ENCODE measurements at places on chromosomes 3 and 15.

GRCh38 chr15:100999369-100999768, 80.2 kb downstream of the LRRK1 start:
- no peak for DNase-seq

GRCh38 chr3:13201851-13202250, 128.6 kb upstream of the IQSEC1 start:
- no peak for DNase-seq

DNA sequence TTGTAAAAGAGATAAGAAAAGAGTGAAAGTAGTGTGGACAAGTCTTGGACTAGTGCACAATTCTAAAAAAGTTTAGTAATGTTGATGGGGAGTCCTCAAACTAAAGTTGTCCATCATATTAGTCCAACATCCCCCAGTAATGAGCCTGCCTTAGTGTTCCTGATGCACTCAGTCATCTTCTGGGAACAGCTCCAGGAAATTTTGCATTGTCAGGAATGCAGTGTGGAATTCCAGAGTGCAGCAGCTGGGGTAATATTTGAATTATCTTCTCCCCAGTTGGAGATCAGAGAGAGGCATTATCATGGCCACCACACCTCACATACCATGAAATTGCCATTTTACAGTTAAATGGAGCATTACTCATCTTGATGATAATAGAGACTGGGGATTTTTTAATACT, 528.8 kb upstream of the NAALADL2 start:
- peak; percentile 12 for DNase-seq

GRCh38 chr3:143644370-143645089, 203.7 kb downstream of the SLC9A9 start:
- peak; percentile 48 for DNase-seq

DNA sequence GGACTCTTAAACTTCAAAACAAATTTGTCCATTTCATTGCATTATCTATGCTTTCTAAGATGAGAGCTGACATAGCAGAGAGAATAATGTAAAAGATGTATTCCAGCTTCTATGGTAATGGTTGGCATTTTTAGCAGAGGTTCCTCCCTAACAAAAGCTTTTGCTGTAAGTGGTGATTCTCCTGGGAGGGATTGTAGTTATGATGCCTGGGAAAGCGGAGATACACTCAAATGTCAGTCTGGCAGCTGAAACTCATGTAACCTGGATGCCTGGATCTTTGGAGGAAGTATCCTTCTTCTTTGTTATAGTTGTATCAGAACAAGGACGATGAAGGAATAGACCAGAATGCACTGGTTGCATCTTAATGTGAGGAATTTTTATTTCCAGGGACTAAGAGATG, 7.5 kb downstream of the CHL1 start:
- DNase-seq, result no peak

- DNase-seq, result no peak
Measured at GRCh38 chr15:42474827-42475226, 16.1 kb downstream of the ZNF106 start.

- no peak for DNase-seq
Measured at GRCh38 chr3:155093261-155093660, 13.1 kb downstream of the MME start.

DNA sequence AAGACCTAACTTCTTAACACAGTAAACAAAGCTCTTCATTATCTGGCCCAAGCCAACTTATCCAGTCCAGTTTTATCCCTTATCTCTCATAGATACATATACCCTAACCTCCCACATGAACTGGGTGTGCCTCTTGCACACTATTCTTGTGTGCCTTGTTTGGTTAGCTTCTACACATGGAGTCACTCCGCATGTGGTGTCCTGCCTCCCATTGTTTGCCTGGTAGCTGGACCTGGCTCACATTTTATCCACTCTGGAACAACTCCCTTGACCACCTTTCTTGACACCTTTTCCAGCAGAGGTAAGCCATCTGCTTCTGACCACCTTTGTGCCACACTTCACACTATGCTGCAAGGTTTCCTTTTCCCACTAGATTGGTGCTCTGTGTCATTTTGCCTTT, 15.2 kb downstream of the TIPARP start:
- DNase-seq, result no peak

- DNase-seq, result no peak
Measured at GRCh38 chr3:127691489-127691888, 18.7 kb downstream of the ABTB1 start.

DNA sequence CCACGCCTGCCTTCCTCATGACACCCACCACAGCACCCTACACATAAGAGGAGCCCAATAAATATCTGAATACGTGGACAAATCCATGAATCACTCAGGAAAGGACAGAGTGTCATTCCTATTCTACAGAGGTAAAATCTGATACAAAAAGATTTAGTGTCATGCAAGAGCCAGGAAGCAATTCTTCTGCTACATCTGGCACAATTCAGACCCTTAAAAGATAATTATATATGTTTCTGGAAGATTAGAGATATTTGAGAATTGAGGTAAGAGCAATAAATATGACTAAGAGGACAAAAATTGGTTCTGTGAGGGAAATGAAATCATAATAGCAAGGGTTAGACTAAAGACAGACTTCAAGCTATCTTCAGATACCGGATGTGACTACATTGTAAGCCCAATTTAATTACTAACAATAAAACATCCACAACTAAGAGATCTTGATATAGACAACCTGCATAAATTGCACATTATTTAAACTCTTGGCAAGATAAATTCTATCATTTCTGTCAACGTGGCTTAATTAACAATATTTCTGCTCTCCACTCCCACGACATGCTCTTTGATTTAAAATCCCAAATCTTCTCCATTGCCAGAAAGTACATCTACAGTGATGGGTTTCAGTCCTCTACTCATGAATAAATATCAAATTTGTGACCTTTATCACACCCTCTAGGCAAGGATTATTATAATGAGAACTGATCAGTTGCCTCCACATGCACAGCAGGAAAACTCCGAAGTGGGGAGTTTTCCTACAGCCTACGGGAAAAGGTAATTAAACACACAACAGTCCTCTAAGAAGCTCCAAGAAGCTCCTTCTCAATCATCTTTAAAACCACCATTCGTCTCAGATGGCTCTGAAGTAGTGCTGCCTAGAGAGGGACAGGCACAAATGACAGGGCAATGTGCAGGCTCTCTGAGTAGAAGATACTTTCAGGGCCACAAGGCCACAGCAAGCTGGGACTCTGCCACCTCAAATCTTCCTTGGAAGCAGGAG, 32.6 kb downstream of the MB21D2 start:
- peak; percentile 73 for DNase-seq

- no peak for DNase-seq
Measured at GRCh38 chr3:143820466-143821221, 27.6 kb downstream of the SLC9A9 start.

GRCh38 chr15:42285034-42285433, 11.8 kb upstream of the TMEM87A start:
- DNase-seq, result no peak

DNA sequence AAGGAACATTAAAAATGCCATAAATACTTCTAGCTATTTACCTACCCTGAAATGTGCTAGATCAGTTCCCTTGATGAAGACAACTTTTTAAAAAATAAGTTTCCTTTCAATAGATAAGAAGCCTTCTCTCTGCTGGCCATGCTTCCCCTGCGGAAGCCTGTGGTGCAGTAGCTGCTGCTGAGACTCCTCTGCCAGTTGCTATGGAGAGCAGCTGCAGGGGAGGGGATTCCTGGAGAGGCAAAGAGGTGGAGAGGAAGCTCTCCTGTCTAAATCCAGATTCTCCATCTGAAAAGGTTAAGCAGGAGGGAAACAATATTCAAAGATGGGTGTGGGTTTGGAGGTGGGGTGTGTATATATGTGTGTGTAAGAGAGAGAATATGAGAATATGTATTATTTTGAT, 69.8 kb upstream of the BFSP2 start:
- DNase-seq, result no peak

DNA sequence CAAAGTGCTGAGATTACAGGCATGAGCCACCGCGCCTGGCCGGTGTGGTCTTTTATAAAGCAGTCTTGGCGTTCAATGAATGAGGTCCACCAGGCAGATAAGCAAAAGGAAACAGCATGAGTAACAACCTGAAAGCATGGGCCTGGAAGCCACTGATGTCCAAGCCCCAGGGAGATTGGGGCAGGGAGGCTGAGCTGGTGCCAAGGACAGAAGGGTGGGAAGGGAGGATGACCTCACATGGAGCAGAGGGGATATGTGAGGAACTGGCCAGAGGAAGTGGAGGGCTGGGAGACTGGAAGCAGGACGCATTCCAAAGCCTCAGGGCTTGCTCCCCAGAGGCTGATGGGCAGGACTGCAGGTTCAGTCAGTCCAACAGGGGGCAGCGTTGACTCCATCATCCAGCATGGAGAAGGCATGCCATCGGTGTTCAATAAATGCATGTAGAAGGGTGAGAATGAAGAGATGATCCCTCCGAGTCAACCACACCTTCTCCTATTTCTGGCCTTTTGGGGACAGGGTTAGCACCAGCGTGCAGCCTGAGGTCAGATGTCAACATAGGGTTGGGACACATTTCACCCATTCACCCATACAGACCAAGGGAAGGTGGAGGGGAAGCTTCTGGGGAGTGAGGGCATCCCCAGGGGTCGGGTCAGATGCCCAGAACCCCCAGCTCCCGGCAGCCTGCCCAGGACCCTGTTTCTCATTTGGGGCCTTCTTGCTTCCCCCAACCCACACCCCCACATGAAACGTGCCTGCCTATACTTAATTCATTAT, 14.8 kb downstream of the MYL3 start:
- DNase-seq, result peak; percentile 25

- DNase-seq, result no peak
Measured at GRCh38 chr3:94349310-94349878, 286.5 kb downstream of the NSUN3 start.

DNA sequence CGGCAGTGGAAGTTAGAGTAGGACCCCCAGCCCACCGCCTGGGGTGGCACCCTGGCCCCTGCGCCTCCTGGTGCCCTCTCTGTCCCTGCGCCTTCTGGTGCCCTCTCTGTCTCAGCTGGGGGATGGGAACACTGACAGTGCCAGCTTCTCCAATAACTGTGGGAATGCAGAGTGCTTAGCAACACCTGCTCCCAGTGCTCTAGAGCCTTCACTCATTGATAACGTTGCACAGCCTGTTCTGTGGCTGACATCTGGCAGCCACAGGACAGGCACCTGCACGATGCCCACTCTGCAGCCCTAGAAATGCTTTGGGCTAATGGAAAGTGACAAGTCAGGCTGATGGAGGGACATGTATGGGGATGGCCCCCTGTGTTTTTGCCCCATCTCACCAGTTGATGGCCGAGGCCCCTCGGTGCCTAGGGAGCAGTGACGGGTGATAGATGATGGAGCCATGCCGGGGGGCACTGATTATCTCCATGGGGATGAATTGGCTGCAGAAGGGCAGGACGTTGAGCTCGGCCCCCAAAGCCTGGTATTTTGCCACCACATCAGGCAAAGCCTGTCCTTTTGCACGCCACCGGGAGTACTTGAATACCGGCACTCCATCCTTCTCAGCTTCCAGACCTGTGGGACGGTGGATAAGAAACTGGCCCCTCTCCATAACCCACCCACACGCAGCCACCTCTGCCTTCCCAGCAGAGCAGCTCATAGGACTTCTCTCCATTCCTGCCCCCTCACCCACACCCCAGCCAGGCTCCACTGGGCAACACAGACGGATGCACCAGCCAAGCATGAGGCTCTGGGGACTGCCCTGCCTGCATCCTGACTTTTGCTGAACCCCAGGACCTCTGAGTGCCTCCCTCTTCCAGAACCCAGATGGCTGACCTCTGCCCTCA, 22.1 kb downstream of the ALDH1L1 start:
- DNase-seq, result no peak

DNA sequence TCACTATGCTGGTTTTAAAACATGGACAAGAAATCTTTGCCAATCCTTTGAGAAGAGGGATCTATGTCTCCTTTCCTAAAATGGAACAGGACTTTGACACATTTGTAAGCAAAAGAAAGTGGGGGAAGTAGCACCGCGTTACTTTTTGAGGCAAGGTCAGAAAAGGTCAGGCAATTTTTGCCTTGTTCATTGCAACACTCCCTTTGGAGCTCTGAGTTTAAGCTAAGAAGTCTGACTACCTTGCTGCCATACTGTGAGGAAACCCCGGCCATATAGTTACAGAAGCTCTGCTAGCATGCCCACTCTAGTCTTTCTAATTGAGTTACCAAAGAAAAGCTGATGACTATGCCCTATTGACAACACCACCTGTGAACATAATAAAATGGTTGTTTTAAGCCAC, 1.4 kb downstream of the FAM227B start:
- no peak for DNase-seq

- DNase-seq, result no peak
Measured at GRCh38 chr3:53501178-53501577, 6.8 kb downstream of the CACNA1D start.

- DNase-seq, result no peak
Measured at GRCh38 chr15:48385031-48385830, 54.0 kb downstream of the DUT start.

GRCh38 chr3:71104976-71105375, 478.6 kb downstream of the FOXP1 start:
- DNase-seq, result no peak

GRCh38 chr3:53804697-53805462, 41.3 kb downstream of the CHDH start:
- peak; percentile 77 for DNase-seq

GRCh38 chr3:63042833-63043232, 167.6 kb upstream of the CADPS start:
- no peak for DNase-seq

DNA sequence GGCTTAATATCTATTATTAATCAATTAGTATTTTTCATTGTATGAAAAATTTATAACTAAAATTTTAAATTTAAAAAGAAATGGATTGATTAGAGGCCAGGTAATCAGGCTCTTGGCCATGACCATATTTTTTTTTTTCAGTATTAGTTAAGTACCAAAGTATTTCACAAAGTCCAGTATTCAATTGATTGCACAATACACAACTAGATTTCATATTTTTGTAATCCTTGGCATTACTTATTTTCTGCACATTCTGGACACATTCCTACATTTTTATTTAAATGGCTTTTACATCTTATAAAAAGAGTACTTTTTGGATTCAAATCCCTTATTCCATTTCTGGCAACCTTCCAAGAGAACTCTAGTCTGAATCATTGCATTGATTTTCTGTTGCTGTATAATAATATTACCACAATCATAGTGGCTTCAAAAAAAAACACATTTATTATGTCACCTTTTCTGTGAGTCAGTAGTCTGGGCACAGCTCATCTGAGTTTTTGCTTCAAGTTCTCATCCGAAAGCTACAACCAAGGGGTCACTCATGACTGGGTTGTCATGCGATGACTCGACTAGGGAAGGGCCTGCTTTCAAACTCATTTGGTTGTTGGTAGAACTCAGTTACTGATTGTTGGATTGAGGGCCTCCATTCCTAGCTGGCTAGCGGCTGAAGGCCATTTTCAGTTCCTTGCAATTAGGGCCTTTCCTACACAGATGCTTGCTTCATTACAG, 90.7 kb downstream of the CNTN6 start:
- DNase-seq, result no peak

- no peak for DNase-seq
Measured at GRCh38 chr3:55852326-55852725, 365.2 kb upstream of the WNT5A start.

DNA sequence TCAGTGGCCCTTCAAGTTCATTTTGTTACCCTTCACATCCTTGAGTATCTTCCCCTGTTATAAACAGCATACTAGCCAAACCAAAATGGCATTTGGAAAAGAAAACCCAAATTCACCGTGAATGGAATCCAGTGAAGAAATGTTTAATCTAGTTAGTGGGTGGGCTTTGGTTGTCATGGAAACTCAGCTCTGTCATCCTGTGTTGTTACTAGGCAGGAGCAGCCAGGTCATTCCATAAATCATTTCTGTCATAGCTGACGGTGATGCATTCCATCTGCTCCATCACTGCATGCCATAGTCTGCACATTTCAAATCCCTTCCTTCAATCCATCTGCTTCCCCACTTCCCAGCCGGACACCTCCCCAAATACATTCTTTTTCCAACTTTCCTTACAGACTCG, 140.4 kb upstream of the CGNL1 start:
- peak; percentile 69 for DNase-seq

- no peak for DNase-seq
Measured at GRCh38 chr15:79292011-79292410, 9.5 kb downstream of the ANKRD34C start.

Measured in HTR-8/SVneo (cell line).